Hematopoietic multipotent progenitor cell treated with erythropoietin and hydrocortisone succinate and interleukin-3 and kit ligand, for 15 days (in vitro differentiated cells): ENCODE measurements at places on chromosomes 7 and 10.

GRCh38 chr7:72183835-72184234, 228.3 kb downstream of the CALN1 start:
- DNase-seq, result no peak

DNA sequence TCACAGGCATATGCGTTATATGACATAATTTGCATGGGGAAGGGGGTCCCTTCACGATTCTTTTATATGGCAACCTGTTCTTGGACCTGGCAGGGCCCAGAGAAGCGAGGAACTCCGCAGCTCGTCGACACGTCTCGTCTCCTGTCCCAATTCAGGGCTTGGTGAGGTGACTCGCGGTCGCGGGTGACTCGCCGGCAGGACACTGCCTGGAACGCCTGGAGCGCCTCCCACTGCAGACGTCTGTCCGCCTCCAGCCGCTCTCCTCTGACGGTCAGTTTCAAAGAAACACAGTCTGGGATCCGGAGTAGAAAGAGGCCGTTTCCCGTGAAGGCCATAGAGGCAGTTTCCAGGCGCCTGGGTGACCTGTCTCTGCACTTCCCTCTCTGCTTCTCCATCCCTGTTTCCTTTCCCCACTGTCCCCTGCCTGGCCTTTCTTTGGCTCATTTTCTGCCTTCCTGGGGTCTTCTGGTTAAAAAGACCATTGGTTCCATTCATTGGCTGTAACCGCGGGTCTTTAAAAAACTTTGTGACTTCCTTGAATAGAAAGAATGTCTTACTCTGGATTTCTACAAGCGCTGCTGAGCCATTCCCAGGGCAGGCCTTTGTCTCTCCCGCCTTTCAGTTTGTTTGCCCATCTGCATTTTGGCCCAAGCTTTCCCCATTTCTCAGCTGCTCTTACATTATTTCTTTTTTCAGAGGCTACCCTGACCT, 1.2 kb downstream of the UPP1 start:
- DNase-seq, result no peak

DNA sequence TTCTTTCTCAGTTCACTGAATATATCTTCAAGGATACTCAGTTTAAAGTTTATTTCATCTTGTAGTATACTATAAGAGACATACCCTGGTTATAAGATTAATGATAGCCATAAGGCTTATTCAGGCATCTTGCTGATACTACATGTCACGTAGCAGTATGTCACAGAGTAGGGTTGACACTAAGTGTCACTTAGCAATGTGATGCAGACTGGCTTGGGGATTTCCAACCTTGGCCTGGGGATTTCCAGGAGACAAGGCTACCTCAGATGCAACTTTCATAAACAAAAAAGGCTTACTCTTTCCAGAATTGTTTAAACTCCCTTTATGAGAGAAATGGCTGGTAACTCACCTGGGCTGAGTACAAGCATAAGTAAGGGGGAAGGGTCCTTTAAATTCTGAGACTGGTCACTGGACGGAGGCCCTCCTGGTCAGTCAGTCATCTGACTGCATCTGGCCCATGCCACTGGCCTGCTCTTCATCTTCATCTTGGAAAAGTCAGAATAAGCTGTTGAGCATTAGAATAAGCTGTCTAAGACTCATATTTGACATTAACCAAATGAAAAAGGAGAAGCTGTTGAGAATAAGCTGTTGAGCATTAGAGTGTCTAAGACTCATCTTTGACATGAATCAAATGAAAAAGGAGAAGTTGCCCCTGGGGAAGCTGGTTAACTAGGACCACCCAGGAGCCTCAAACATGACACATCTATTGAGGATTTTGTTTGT, 9.5 kb downstream of the SLC13A1 start:
- no peak for DNase-seq

DNA sequence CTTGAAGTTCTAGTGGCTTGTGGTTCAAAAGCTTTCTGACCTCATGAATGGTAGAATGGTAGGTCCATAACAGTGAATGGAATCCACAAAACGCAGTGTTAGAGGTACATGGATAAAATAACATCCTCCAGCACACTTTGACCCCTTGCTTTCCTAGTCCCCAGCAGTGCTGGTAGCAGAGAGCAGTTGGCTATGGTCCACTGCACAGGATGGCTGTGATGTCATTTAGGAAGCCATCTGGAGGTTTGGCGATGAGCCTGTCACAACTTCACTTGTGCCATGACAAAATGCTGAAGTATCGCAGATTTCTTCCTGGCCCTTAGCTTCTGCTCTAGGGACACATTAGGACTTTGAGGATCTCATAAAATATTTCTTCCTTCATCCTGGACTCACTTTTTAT, 300.0 kb upstream of the FZD8 start:
- no peak for DNase-seq

GRCh38 chr10:91610444-91610843, 22.4 kb downstream of the PPP1R3C start:
- no peak for DNase-seq

- DNase-seq, result no peak
These were observed 240.0 kb upstream of the RHOBTB1 start for GRCh38 chr10:61183967-61184366.

GRCh38 chr10:96830511-96831199, 1.4 kb upstream of the LCOR start:
- DNase-seq, result peak; percentile 90

- peak; percentile 65 for DNase-seq
These were observed 1.9 kb upstream of the SH2D4B start for GRCh38 chr10:80535671-80536360.

GRCh38 chr10:17031637-17032635, 97.7 kb downstream of the CUBN start:
- DNase-seq, result no peak

DNA sequence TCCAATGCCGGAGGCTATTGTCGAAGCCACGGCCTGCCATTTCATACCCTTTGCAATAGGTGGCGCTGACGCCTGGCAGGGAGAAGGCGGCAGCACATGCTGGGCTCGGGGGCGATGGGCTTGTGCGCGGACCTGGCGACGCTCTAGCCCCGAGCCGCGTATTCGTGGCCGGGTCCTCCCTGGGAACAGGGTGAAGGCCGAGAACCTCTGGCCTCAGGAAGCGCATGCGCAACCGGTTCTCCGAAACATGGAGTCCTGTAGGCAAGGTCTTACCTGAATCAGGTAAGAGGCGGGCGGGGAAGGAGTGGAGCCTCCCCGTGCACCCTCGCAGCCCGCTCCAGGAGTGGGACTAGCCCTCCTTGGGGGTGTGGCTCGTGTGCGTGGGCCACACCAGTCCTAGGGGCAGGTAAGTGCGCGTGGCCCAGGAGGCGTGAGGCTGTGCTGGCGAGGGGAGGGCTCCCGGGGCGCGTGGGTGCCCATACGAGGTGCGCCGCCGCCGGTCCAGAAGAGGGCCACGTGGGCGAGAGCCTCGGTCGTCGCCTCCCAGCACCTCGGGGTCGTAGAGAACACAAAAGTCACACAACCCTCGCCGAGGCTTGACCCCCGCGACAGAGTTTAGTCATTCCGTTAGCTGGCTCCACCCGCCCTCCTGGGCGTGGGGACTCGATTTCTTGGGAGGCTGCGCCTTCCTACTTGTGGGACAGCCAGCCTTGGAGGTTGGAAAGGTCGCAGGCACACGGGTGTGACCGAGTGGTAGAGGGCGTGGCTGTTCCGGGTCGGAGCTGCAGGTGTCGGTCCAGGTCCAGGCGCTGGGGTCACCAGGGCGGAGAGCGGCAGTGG, 5.6 kb upstream of the MEST start:
- DNase-seq, result peak; percentile 19

- no peak for DNase-seq
These were observed 56.4 kb downstream of the PROSER2 start for GRCh38 chr10:11879387-11880094.

- DNase-seq, result no peak
These were observed 66.5 kb downstream of the RBM20 start for GRCh38 chr10:110710621-110711020.
